Activated CD4-positive, alpha-beta T cell treated with anti-CD3 and anti-CD28 coated beads for 4 hours (primary cell): ENCODE measurements at places on chromosomes 16 and 17.

- peak; percentile 45 for DNase-seq
These were observed 5.7 kb downstream of the MATCAP1 start for GRCh38 chr16:67177743-67178699.

GRCh38 chr17:31261601-31262000 lies 35.4 kb downstream of the OMG start:
- no peak for DNase-seq

DNA sequence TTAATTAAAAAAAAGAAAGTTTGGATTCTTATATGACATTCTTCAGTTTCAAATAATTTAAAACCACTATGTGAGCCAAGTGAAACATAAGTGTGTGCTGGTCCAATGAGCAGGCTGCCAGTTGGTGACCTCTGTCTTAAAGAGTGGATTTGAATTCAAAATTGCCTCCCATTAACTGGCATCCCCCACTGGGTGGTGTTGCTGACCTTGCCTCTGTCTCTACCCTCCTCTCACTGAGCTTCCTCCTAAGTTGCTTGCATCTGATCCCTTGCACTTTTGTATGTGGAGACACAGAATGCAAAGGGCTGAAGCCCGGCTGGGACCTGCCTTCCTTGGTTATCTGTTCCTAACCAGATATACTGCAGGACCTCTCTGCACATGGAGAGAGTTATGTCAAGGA lies 160.6 kb downstream of the CYLD start:
- no peak for DNase-seq

DNA sequence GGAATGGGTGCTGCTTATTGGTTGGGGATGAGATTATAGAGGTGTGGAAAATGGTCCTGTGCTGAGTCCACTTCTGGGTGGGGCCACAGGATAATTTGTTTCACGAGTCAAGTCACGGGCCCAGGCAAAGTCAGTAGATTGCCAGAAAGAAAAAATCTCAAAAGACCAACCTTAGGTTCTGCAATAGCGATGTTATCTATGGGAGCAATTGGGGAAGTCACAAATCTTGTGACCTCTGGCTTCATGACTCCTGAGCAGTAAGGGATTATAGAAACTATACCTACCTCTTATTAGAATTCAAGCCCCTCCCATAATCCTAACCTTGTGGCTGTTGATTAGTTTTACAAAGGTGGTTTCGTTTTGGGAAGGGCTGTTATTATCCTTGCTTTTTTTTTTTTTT lies 31.4 kb downstream of the WWP2 start:
- DNase-seq: no peak

DNA sequence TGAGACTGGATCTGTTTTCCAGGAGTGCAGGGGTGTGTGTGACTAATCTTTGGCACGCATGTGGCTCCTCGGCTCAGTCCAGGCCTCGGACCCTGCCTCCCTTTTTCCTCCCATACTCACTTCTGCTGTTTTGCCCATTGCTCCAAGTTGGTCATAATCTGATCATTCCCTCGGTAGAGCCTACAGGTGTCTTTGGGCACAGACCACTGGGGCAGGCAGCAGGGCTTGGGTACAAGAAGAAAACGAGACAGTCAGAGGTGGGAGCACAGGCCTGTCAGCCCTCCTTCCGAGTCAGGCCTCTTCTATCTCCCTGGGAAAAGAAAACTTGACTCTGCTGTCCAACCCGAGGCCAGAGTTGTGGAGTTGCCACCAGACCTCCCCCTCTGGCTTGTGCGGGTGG lies 29.8 kb downstream of the DHX38 start:
- DNase-seq: no peak

DNA sequence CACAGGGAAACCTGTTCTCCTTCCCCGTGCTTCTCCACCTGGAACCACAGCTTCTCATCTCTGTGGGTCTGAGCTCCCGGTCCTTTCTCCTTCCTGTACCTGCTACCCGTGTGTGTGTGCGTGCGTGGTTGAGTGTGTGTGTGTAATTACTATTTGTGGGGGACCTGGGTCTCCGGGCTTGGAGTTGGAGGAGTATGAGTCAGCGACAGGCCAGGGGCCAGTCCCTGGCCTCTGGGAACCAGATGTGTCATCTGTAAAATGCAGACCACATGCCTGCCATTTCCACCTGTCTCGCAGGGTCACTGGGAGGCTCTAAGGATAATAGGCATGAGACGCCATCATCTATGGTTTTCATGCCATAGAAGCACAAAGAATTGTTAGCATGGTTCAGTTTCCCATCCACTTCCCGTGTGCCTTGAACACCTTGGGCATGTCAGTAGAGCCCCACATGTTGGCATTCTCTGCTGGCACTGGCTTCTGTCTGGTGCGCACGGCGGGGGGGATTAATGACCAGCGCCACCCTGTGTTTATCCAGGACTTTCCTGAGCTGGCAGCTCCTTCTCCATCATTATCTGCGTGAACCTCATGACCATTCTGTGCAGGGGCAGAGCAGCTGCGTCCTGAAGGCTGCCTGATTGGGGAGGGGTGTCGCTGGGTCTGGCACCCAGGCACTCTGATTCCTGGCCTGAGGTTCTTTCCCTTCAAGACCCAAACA lies 1.5 kb downstream of the ZNF205 start:
- DNase-seq: no peak

DNA sequence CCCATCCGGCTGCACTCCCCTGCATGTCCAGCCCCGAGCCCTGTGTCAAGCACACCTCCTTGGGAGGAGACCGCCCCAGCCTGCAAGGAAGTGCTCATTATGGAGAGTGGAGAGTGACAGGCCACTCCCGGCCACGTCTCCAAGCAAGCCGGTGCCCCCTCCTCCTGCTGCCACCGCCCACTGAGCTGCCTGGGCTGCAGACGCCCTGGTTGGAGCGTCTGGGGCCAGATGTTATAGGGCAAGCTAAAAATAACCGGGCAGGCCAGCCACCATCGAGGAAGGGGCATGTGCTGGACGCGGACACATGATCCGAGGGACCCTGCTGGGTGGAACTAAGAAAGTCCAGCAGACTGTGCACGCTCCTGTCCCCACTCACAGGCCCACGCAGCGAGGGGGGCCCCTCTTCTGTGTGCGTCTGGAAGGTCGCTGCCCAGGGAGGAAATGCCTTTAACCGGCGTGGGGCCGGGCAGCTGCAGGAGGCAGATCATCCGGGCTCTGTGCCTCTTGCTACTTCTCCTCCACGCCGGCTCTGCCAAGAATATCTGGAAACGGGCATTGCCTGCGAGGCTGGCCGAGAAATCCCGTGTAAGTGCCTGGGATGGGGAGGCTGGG lies at the start of gene WFDC1:
Gene WFDC1 (plus strand): TSS at position 348 of the 612 bp plus-strand sequence. CDS start 94 bp downstream, at position 442.
- DNase-seq: no peak

- DNase-seq: no peak
These were observed 94.6 kb downstream of the CMIP start for GRCh38 chr16:81539009-81539758.

- DNase-seq: no peak
These were observed 259.0 kb upstream of the MYOCD start for GRCh38 chr17:12406623-12407215.
